ENCODE measurements at places on chromosomes 3 and 15.

DNA sequence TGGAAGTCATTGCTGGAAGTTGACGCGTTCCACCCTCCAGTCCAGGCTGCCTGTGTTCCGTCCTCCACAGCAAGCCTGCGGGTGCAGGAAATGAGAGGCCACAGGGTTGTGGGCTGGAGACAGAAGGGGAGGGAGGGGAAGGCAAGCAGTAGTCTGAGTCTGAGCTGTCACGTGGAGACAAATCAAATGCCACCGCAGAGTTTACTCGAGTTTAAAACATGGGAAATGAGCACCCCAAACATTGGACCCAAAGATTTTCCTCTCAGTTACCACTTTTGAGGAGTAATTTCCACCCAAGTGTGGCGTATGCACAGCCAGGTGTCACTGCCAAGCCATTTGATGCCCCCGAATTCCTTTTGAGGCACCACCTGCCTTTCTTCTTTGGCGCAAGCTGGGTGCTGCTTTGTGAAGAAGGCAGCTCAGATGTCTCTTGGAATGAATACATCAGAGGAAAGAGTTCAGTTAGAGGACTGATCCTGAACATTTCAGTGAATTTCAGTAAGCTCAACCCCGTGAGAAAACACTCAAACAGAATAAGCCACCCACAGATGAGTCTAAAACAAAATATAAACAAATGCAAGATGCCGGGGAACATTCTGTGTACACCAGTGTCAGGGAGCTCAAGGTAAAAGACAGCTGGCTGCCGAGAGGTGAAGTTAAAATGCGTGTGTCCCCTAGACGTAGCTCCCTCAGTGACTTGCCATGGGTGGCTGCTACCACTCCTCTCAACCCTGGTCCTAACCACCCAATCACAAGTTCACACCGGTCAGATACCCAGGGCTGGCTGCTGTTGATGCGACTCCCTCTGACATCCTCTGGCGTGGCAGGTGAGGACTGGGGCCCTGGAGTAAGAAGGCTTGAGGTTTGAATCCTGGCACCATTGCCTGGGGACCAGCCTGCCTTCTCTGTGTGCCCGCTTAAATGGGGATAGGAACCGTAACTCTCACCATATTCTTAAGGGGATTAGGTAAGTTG lies 203.8 kb downstream of the UACA start:
- no peak for DNase-seq

DNA sequence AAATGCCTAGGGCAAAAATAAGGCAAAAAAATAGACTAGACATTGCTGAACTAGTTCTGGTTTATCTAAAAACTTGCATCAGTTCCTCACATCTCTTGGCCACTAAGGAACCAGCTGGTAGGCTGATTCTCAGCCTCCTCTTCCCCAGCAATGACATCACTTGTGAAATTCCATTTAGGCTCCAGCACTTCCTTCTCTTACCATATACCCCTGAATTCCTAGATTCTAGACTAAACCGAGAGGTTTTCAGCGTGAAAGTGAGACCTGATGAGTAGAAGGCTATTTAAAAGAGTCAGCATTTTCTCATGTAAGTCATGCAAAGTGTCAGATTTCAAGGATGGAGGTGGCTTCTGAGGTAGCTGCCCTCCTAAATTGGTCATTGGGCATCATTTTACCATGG lies 247.1 kb upstream of the CDIN1 start:
- DNase-seq, result no peak

GRCh38 chr15:41512940-41513505 lies 604 bp downstream of the LTK start:
- DNase-seq, result no peak

- peak; percentile 29 for DNase-seq
These were observed 828.4 kb downstream of the TUSC7 start for GRCh38 chr3:117537949-117538348.

DNA sequence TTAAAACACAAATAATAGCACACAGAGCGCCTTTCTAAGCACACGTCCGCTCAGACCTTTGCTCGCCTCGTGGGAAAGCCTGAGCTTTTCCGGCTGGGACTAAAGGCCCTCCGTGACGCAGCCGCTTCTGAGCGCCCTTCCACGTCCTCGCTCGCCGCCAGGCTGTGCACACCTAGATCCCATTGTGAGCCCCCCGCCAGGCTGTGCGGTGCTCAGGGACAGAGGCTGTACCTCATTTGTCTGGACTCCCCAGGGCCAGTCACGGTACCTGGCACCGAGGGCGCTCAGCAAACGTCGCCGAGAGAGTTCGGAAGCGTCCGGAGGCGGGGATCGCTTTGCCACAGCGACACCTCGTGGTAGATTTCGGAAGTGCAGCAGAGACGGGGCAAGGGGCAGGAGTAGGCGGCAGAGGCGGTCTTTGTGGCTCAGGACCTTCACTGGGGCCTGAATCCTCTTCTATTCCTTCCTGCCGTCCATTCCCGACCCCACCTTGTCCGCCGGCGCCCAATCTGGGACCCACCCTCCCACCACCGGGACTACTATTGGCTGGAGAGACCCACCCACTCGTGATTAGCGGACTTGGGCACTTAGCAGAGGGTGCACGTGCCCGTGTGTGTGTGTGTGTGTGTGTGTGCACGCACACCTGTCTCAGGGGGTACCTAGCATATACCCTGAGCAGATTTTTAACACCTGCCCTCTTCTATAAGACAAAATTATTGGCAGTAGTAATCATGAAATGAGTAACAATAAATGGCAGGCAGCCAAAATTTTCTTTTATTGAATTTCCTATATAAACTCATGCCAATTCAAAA lies 65.6 kb downstream of the RHCG start:
- DNase-seq, result peak; percentile 20

GRCh38 chr3:185984203-185984602 lies 46.4 kb upstream of the TRA2B start:
- DNase-seq, result no peak

- DNase-seq, result no peak
These were observed 39.8 kb downstream of the MUC20 start for GRCh38 chr3:195760345-195761122.

DNA sequence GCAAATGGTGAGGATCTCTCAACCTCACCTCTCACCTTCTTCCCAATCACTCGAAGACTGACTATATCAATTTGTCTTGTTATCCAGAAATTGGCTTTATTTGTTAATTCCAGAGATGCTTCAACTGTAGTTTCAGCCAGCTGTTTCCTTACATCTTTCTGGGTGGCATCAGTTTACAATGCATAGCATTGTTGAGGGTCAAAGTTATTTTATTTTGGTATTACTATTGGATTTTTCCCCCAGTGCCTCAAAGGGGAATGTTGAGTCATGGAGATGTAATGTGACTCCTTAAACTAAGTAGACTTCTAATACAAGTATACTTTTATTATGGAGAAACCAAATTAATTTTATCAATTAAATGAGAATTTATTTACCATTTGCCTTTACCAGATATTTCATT lies 351.6 kb downstream of the TIGIT start:
- no peak for DNase-seq

- no peak for DNase-seq
These were observed 41.3 kb upstream of the RARB start for GRCh38 chr3:25386686-25387255.

- DNase-seq, result no peak
These were observed 42.2 kb downstream of the RIOX2 start for GRCh38 chr3:97930018-97930417.

DNA sequence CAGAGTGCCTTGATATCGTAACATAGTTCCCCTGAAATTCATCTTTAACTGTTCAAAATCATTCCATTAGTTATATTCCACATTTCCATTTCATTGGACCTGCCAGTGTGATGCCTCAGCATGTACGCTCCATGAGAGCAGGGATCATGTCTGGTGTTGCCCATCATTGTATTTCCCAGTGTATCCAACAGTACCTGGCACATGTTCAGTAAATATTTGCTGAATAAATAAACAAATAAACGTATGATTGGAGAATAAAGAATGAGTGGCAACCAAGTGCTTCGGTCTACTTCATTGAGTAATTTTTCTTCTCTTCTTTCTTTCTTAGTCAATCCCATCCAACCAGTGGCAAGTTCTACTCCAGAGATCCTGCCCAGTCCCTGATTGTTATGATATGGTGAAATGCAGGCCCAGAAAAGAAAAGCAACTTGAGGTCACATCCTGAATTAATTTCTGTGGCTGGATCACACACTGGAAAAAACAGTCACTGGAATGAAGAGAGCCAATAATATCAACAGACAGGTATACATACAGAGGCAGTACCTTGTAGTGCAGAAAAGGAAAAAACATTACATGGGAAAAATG lies 101.2 kb downstream of the PLCH1 start:
- no peak for DNase-seq

DNA sequence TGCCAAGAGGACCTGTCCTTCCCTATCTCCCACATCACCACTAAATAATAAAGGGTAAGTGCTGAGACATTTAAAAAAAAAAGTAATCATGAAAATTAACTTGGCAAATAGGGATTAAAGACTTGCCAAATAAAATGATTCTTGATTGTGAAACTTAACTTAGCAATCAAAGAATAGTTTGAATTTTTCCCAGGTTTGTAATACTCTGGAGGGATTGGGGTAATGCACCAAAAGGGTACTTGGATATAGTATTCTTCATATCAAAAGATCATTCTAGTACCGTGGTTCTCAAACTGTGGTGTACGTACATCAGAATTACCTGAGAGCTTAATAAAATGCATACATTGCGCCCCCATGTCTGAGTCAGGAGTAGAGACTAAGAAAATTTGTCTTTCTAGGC lies 28.5 kb downstream of the CALML4 start:
- no peak for DNase-seq

DNA sequence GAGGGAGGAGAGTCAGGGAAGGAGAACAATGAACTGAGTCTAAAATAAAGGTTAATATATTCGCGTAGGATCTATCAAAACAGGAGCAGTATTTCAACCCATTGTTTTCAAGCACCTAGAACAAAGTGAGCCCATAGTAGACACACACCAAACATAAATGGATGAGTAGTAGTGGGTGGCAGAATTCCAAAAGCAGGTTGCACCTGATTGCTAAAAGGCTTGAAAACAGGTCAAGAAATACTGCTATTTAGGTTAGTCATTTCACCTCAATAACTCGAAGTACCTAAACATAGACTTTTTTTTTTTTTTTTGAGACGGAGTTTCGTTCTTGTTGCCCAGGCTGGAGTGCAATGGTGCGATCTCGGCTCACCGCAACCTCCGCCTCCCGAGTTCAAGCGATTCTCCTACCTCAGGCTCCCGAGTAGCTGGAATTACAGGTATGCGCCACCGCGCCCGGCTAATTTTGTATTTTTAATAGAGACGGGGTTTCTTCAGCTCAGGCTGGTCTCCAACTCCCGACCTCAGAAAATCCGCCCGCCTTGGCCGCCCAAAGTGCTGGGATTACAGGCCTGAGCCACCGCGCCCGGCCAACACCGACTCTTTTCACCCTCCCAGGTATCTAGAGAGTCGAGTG lies 855 bp upstream of the ABHD5 start:
- DNase-seq, result no peak

GRCh38 chr15:101288905-101289513 lies 6.0 kb downstream of the SNRPA1 start:
- peak; percentile 25 for DNase-seq

GRCh38 chr15:62798536-62798935 lies 244.0 kb upstream of the TPM1 start:
- DNase-seq, result no peak

DNA sequence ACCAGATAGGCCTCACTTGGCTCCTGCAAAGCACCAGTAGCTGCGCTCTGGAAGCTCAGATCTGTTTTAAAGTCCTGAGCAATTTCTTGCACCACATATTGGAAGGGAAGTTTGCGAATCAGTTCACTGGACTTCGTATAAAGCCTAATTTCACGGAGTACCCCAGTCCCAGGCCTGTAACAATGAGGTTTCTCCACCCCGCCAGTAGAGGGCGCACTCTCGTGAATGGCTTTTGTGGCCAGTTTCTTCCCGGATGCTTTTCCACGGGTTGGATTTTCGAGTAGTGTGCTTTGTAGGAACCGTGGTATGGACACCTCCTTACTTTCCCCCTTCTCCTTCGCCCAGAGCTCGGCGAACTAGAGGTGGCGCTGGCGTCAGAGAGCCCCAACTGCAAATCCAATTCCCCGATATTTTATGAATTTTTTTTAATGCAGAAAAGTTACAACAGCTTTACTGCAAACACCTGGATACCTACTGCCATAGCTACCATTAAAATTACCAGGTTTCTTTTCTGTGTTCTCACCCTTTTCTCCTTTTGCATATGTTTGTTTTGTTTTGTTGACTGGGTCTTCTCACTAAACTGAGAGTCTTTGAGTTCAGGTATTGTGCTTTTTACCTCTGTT lies 13.3 kb downstream of the RARB start:
- DNase-seq, result no peak

- no peak for DNase-seq
These were observed 266.8 kb upstream of the NECTIN3 start for GRCh38 chr3:110804856-110805255.

- DNase-seq, result no peak
These were observed 148.5 kb downstream of the DUT start for GRCh38 chr15:48479751-48480150.

DNA sequence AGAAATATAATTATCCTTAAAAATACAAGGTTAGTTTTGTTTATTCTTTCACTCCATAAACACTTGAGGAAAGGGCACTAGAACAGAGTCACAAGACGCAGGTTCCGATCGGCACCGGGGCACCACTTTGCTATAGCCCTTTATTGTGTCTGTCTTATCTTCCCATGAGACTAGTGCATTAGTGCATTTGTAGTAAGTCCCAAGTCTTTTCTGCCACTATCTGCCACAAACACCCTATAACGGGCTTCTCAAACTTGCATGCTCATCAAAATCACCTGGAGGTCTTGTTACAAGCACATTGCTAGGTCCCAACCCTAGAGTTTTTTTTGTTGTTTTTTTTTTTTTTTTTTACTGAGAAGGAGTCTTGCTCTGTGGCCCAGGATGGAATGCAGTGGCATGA lies 213.1 kb downstream of the FOXP1 start:
- no peak for DNase-seq

DNA sequence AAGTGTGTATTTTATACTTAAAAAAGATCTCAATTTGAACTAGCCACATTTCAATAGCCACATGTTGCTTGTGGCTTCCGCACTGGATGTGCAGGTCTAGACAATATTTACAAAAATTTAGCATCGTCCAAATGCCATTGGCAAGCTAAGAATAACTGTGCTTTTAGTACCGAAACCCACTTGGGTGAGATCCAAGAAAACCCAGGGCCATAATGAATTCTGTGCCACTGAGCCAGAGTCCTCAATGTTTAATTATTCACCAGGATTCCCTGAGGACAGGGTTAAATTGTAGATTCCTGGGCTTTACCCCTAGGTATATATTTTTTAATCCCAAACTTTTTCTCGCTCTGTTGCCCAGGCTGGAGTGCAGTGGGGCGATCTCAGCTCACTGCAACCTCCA lies 22.9 kb upstream of the PTPRG start:
- no peak for DNase-seq

Measured in RCC 7860 (cell line).